ENCODE measurements at places on chromosomes 16 and 17.
A peak's percentile ranks its signal among the peaks of the same experiment; 100 is the strongest.

- no peaks in the 10 kb centered on the region for H3K27me3 ChIP-seq
- H3K27ac ChIP-seq: no peak overlapping the region
- peaks cover 16% of the 10 kb centered on the region for H3K4me1 ChIP-seq
- peaks cover 30% of the 10 kb centered on the region for H3K36me3 ChIP-seq
Observed at GRCh38 chr16:56847173-56847910, 17.7 kb upstream of the SLC12A3 start.

- peaks cover 30% of the 10 kb centered on the region for H3K27me3 ChIP-seq
- no peak overlapping the region for H3K4me3 ChIP-seq
- H3K36me3 ChIP-seq: no peaks in the 10 kb centered on the region
- DNase-seq: no peak
- H3K4me1 ChIP-seq: no peaks in the 10 kb centered on the region
- no peak overlapping the region for H3K27ac ChIP-seq
Observed at GRCh38 chr16:89023621-89024511, 46.9 kb upstream of the CBFA2T3 start.

- DNase-seq: no peak
- no peak overlapping the region for H3K27ac ChIP-seq
- no peaks in the 10 kb centered on the region for H3K36me3 ChIP-seq
- peaks cover 5% of the 10 kb centered on the region for H3K4me1 ChIP-seq
- no peak overlapping the region for H3K4me3 ChIP-seq
- peaks cover 90% of the 10 kb centered on the region for H3K27me3 ChIP-seq
Observed at GRCh38 chr16:86569701-86570447, 3.2 kb downstream of the FOXC2 start.

- peaks cover 17% of the 10 kb centered on the region for H3K4me1 ChIP-seq
- peaks cover 41% of the 10 kb centered on the region for H3K27me3 ChIP-seq
- no peaks in the 10 kb centered on the region for H3K36me3 ChIP-seq
- no peak for DNase-seq
Observed at GRCh38 chr17:77801545-77802332, 156.8 kb upstream of the TNRC6C start.

- H3K27me3 ChIP-seq: no peaks in the 10 kb centered on the region
- no peaks in the 10 kb centered on the region for H3K36me3 ChIP-seq
- peaks cover 7% of the 10 kb centered on the region for H3K4me1 ChIP-seq
- DNase-seq: no peak
Observed at GRCh38 chr17:18960241-18960665, 8.3 kb downstream of the SLC5A10 start.

DNA sequence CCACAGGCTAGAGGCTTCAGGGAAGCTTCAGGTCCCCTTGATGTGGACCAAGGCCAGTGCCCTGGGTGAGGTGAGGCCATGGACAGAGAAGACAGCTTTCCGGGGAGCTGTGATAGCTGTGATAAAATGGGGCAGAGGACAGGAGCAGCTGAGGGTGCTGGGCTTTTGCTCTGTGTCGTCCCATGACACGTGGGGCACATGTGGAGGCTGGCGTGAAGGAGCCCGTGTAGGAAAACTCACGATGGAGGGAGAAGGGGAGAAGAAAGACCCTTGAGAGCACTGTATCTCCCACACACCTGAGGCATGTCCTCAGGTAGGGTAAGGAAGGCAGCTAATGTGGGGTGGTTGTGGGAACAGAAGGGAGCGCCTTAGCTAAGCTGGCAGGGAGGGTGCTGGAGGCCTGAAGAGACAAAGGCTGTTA is 21.3 kb downstream of the B9D1 start:
- no peak overlapping the region for H3K27ac ChIP-seq
- no peak for DNase-seq
- peaks cover 11% of the 10 kb centered on the region for H3K36me3 ChIP-seq
- H3K4me1 ChIP-seq: peaks cover 32% of the 10 kb centered on the region
- H3K27me3 ChIP-seq: no peaks in the 10 kb centered on the region

GRCh38 chr17:10210151-10210574 is 11.8 kb upstream of the GAS7 start:
- H3K4me1 ChIP-seq: peaks cover 18% of the 10 kb centered on the region
- peak; percentile 84 for DNase-seq
- H3K4me3 ChIP-seq: no peak overlapping the region

DNA sequence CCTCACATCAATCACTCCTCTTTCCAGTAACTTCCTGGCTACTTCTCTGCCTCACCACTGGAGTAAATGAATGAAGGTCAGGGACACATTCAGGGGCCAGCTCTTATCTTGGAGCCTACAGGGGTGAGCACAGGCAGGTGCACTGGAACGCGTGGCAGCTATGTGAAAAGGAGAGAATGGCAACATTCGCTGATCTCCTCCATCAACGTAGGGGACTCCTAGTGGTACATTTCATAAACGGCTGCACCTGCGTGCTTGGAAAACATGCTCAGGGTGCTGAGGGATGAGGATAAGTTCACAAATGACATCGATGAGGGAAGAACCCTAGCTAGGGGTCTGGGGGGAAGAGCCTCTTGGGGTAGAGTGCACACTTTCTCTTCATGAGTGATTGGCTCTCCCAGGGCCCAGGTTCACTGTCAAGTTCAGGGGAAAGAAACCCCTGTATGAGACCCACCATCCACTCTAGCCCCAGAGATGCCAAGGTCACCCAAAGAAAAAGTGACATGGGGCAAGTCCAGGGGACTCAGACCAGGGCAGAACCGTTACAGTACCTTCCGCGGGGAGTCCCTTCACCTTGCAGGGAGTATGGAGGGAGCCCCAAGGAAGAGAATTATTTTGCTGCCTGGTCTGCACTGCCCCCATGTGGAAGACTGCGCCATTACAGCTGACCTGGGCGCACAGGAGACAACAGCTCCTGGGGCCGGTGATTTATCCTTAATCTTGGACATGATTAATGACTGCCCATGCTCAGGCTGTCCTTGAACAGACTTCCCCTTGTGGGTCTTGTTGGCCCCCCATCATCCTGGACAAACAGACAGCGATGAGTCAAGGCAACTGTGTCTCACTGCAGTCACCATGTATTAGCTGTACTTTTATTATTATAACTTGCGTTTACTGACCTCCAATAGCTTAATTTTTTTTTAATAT is 30.1 kb downstream of the VAC14 start:
- H3K4me1 ChIP-seq: peaks cover 44% of the 10 kb centered on the region
- no peaks in the 10 kb centered on the region for H3K27me3 ChIP-seq
- H3K36me3 ChIP-seq: peaks cover 22% of the 10 kb centered on the region
- no peak overlapping the region for H3K27ac ChIP-seq
- DNase-seq: peak; percentile 56
- H3K4me3 ChIP-seq: no peak overlapping the region

DNA sequence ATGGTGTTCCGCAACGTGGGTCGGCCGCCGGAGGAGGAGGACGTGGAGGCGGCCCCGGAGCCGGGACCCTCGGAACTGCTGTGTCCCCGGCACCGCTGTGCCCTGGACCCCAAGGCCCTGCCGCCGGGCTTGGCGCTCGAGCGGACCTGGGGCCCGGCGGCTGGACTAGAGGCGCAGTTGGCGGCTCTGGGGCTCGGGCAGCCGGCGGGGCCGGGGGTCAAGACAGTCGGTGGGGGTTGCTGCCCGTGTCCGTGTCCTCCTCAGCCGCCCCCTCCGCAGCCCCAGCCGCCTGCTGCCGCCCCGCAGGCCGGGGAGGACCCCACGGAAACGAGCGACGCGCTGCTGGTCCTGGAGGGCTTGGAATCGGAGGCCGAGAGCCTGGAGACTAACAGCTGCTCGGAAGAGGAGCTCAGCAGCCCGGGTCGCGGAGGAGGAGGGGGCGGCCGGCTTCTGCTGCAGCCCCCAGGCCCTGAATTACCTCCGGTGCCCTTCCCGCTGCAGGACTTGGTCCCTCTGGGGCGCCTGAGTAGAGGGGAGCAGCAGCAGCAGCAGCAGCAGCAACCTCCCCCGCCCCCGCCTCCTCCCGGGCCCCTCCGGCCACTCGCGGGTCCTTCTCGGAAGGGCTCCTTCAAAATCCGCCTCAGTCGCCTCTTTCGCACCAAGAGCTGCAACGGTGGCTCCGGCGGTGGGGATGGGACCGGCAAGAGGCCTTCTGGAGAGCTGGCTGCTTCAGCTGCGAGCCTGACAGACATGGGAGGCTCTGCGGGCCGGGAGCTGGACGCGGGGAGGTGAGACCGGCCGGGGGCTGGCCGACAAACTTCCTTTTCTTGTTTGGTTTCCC is 821 bp downstream of the SOCS7 start:
- peak overlapping the region; percentile 77 for H3K4me3 ChIP-seq
- peak overlapping the region; percentile 79 for H3K27ac ChIP-seq
- DNase-seq: peak; percentile 47
- no peaks in the 10 kb centered on the region for H3K36me3 ChIP-seq
- no peaks in the 10 kb centered on the region for H3K27me3 ChIP-seq
- peaks cover 35% of the 10 kb centered on the region for H3K4me1 ChIP-seq

DNA sequence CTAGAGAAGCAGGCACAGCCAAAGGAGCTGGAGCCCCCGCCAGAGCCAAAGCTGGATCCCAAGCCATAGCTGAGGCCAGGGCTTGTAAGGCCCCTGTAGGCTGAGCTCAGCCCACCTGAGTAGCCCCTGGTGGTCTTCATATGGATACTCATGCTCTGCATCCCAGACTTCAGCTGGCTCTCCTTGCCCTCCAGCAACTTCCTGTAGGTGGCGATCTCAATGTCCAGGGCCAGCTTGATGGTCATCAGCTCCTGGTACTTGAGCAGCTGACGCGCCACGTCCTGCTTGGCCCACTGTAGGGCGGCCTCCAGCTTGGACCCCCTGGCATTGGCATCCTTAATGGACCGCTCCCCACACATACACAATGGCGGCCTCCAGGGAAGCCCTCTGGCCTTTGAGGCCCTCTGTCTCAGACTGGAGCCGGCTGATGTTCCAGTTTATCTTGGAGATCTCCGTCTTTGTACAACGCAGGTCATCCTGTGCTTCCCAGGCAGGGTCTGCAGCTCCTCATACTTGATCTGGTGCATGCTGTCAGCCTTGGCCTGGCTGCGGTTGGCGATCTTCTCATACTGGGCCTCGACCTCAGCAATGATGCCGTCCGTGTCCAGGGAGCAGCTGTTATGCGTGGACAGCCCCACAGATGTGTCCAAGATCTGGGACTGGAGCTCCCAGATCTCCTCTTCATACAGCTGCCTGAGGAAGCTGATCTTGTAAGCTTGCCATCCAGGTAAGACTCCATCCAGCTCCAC is 28.9 kb downstream of the IKZF3 start:
- H3K36me3 ChIP-seq: no peaks in the 10 kb centered on the region
- no peak for DNase-seq

Measured in muscle of leg (tissue), 16 donors.